ENCODE measurements at places on chromosomes 12 and 14.

DNA sequence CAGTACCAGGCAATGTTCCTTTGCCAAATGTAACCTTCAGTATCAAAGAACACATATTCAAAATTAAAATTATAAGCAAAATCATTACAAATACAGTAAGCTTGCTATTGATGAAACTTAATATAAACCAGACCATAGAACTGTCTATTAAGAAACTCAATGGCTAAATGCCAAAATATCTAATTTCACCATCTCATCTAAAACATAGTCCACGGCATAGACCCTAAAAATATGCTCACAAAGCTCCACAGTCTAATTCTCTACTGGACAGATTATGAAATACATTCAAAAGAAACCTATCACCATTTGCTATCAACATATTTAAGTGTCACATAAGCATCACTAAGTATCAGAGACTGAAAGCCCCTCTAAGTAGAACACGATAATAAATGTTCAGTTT lies 25.2 kb downstream of the DUSP16 start:
- DNase-seq, result no peak

DNA sequence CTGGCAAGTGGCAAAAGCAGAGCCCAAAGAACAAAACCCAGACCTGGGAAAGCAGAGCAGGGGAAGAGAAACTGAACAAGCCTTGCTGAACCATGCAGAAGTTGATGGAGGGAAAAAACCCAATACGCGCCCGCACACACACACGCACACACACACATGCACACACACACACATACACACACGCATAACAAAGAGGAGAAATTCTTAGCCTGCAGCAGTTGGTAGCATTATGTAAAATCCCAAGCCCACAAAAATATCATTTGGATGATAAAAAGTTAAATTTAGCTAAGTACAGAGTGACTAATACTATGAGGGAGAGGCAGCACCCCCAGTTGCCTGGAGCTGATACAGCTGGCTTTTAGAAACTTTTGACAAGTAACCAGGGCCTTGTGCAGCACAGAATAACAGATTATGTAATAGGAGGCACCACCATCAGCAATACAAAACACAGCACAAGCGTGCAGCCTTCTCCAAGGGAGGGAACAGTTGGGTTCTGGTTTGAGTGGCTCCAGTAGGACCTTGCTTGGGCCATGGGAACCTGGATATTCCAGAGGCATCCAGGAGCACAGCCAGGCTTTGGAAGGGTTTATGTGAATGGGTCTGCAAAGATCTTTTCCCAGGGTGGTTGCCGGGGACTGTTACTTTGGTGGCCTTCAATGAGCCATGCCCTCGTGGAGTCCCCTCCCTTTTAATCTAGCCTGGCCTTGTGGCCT lies 35.3 kb downstream of the PITPNM2 start:
- DNase-seq, result no peak

DNA sequence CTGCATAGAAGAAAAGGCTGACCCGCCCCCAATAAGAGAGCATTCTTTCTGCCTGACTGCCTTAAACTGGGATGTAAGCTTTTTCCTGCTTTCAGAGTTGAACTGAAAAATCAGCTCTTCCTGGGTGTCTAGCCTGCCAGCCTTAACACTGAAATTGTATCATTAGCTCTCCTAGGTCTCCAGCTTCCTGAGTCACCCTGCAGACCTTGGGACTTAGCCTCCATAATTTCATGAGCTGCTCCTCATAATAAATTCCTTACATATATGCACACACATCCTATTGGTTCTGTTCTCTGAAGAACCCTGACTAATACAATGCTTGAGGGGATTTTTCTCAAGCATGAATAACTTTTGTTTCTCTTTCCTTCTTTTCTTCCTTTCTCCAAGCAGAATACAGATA lies 76.4 kb upstream of the FAR2 start:
- DNase-seq, result no peak

- DNase-seq, result no peak
These were observed 78.1 kb upstream of the PELI2 start for GRCh38 chr14:56040121-56040520.

- DNase-seq, result peak; percentile 18
These were observed 26.1 kb upstream of the STAC3 start for GRCh38 chr12:57276935-57277563.

GRCh38 chr12:71799106-71799505 lies 40.5 kb upstream of the TBC1D15 start:
- no peak for DNase-seq

DNA sequence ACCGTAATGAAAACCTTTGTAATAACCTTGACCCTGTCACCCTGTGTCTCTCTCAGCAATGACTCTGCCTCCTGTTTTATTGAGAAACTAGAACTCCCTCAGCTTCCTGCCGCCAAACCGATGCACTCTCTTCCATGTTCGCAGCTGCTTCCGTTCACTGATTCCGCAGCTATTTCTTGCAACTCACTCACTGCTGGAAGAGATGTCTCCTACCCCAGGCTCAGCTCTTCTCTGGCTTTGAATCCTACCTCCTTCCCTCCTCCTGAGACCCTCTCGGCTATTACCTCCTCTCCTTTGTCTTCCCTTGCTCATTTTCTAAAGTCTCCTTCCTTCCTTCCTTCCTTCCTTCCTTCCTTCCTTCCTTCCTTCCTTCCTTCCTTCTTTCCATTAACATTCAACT lies 71.0 kb downstream of the ESRRB start:
- no peak for DNase-seq

DNA sequence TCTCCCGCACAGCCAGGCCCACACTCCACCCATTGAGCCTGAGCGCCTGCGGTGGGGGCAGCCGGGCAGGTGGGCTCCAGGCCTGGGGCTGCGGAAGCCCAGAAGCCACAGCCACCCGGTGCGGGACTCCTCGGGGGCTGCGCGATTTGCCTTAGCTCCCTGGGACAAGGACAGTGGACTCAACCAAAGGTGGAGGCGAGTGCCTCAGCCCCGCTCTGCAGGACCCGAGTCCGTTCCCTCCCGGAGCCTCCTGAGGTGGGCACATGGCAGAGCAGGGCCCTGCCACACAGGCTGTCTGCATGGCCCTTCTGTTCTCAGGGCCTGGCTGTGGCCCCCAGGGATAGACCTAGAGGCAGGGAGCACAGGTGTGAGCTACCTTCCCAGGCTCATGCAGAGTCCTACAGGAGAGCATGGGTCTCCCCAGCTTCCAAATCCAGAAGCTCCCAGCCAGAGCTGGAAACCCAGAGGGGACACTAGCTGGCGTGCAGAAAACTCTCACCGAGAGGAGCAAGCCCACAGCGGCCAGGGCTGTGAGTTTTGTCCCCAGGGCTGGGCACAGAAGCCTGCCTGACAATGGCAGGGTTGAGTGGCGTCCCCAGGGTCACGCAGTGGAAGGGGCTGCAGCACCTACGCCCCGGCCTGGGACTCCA lies 22.2 kb upstream of the LRTM2 start:
- no peak for DNase-seq

DNA sequence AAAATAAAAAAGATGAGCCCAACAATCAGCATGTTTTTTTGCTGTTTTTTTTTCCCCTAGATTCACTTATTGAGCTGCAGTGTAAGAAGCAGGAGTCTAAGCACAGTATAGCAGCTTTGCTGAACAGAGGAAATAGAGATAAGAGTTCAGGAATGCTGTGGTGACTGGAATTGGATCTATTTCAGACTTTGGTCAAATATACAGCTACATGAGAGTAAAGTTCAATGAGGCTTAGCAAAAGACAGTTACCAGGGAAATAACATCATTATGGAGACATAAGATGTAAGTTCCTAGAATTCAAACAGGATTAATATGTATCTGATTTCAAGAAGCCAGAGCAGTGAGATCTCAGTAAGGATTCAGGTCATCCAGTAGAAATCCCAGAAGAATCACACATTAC lies 613.0 kb downstream of the RPS29 start:
- no peak for DNase-seq

Measured in HCT116 (cell line).